ENCODE measurements at places on chromosomes 13 and 19.

GRCh38 chr13:83692800-83693199, 189.5 kb downstream of the SLITRK1 start:
- no peak for DNase-seq

GRCh38 chr19:46144756-46145155, 3.3 kb upstream of the IGFL2 start:
- no peak for DNase-seq

- no peak for DNase-seq
Observed at GRCh38 chr13:78035500-78035899, 116.9 kb upstream of the EDNRB start.

DNA sequence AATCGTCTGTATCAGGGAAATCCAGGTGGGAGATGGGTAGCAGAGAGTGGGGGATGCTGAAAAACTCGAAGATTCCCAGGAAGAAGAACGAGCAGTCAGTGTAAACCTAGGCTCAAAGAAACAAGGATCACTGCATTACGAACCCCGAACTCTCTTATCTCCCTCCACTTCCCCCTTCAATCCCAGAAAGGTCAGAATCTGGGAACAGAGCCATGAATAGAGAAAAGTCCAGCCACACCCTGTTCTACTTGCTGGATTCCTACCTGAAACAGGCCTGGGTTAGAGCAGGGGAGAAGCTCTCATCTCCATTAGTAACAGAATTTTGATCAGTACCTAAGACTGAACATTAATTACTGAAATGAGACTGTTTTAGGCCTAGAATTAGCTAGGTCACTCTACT, 24.4 kb downstream of the EPSTI1 start:
- DNase-seq = no peak

GRCh38 chr19:926589-927350, 935 bp downstream of the ARID3A start:
- DNase-seq = peak; percentile 53

GRCh38 chr19:18408053-18408476, 10.6 kb upstream of the LRRC25 start:
- DNase-seq = no peak

DNA sequence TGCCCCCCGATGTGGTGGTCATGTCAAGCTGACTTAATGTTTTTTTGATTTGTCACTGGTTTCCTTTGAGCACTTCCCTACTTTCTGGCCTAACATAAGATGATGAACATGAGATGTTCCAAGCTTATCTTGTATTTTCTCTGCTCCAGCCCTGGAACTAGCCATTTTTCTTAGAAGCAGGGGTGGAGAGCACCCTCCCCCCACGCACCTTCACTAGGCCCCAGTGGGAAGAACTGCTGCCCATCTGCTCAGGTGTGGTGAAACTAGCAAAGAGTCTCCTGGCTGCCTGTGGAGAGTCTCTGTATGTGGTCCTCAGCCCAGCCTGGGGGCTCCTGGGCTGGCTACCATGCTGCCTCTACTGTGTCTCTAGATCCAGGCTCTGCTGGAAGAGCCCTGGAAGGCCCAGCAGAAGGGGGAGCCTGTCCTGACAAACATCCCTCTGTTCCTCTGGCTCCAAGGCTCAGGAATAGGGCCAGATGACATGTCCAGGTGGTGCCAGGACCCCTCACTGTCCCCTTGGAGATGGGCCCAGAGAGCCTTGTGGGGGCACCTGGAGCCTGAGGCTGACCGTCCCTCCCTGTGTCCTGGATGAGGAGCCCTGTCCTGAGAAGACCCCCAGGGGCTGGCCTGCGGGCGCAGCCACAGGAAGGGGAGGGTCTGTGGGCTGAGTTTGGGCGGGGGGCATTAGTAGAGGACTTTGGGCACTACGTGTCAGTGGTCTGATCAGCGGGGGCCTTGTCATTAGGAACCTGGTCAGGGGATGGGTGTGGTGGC, 4.8 kb upstream of the ZNF14 start:
- DNase-seq = no peak

DNA sequence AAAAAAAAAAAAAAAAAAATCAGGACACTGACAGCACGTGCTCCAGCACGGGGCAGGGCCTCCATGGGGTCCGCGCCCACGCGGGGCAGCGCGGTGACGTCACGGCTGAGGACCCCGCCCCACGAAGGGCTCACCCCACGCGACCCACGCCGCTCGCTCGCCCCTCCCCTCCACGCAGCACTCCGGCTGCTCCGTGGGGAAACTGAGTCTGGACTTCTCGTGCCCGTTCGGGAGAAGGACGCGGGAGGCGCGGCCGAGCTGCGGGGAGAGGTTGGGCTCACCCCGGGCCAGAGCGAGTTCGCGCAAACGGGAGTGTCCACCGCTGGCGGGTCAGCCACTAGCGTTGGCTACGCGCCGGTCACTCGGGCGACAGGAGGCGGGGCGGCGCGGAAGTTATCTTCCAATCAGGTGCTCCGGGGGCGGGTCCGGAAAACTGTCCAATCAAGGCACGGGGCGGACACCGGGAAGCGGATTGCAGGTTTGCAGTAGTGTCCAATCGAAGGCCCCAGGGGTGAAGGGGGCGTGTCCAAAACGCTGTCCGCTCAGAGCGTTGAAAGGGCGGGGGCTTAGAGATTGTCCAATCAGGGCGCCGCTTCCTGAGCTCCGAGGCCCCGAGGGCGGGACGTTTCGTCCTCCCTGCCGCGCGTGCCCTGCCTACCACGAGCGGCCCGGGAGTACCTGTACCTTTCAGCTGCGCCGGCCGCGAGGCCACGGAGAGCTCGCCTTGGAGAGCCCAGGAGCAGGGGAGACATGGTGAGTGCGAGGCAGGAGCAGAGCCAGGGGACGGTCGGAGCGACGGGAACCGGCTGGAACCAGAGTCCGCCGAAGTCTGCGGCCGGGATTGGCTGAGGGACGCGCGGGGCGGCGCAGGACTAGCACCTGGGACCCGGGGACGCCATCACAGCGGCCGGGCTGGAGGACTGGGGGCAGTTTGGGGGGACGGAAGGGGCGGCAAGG, at the start of gene ZNF57:
TSS of gene ZNF57 (plus strand) at position 633 of the 957 bp plus-strand sequence. CDS start at position 751, 118 bp downstream.
- DNase-seq = peak; percentile 99

- DNase-seq = peak; percentile 72
Observed at GRCh38 chr19:17499648-17500446, 11.6 kb upstream of the PGLS start.

DNA sequence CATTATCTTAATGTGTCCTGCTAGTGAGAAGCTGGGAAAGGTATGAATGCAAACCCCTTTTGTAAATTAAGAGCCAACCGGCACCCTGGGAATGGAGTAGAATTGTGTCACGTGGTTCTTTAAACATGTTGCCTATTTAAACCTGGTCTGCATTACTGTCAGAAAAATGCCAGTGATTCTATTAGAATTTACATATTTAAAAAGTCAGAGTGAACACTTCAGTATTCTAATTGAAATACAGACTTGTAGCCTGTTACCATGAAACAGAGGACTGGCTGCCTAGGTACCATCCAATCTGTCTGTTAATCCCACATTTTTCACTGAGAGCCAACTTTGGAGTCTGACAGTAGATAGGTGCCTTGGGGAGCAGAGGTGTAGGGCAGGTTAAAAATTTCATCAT, 652.3 kb upstream of the ARGLU1 start:
- no peak for DNase-seq

DNA sequence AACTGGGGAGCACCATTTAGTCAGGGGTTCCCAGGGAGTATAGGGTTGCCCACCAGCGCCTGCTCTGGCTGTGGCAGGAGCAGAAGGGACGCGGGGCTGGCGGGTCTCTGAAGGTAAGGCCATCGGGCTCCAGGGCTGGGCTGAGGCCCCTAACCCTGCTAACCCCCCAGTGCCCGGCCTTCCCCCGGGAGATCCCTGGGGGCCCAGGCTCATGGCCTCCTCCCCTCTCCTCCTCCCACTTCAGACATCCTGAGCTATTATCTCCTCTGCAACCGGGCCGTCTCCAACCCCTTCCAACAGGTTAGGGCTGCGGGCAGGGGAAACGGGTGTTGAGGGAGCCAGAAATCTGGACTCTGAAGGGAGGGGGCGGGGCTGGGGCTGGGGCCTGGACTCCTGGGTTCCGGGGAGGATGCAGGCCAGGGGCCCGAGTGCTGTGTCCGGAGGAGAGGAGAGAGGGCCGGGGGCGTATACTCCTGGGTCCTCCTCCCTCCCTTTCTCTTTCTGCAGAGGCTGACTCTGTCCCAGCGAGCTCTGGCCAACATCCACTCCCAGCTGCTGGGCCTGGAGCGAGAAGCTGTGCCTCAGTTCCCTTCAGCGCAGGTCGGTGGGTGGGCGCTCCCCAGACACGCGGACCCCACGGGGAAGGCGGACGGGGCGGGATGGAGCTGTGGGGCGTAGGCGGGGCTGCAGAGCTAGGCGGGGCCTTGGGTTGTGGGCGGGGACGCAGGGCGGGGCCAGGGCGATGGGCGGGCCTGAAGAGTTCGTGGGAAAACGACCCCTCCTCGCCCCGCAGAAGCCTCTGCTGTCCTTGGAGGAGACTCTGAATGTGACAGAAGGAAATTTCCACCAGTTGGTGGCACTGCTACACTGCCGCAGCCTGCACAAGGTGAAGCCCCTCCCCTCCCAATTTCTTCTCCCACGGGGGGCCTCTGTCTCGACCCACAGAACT, 15.3 kb downstream of the TTYH1 start:
- peak; percentile 67 for DNase-seq

DNA sequence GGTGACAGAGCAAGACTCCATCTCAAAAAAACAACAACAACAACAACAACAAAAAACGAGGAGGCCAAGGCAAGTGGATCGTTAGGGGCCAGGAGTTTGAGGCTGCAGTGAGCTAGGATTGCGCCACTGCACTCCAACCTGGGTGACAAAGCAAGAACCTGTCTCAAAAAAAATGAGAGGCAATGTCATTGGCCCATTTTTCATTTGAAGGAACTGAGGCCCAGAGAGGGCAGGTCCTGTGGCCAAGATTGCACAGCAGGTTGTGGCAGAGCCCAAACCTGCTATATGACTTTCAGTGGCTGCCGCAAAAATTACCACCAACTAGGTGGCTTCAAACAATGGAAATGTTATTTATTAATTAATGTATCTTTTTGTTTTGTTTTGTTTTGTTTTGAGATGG, 5.5 kb downstream of the PIK3R2 start:
- DNase-seq = no peak

- peak; percentile 39 for DNase-seq
Observed at GRCh38 chr13:96089749-96090239, at the start of gene HS6ST3. HS6ST3 (plus strand) TSS chr13:96090107.

- no peak for DNase-seq
Observed at GRCh38 chr13:62687732-62688131, 1272.1 kb upstream of the PCDH20 start.

GRCh38 chr19:3671680-3672574, 28.3 kb downstream of the PIP5K1C start:
- DNase-seq = no peak

DNA sequence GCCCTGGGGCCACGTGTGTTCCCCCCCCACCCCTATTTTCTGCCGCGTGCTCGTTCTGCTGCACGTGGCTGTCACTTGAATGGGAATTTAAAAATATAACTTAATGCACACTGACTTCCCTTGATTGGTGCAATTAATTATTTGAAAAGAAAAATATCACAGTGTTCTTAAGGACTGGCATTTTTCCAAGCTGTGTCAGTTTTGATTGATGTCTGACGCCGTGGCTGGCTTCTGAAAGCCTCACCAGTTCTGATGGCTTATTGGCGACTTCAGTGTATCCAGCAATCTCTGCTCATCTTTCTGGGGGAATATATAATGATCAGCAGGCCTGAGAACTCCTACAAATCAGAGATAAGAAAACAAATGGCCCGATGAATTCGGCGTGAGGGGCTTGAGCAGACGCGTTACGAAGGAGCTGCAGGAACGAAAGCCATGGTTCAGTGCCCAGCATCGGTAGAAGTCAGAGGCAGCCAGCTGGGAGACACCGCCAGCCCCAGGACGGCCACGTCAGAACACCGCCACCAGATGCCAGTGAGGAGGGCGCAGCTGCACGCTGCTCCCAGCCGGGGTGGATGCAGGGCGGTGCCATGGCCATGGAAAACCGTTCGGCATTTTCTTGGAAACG, 111.2 kb downstream of the KDM4B start:
- DNase-seq = no peak

DNA sequence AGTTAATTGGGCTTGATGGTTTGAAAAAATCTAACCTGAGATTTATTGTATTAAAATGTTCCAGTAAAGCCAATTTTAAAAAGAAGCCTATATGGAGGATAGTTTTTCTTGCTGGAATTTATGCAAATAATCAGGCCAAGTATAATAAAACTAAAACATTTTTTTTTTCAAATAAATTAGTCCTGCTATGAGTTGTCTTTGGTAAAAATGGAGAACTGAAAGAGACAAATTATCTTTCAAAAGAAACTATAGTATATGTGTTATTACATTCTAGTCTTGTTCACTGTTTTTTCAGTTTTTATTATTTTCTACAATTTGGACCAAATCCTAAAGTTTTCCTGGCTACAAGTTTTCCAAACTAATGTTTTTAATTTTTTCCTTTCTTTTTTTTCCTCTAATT, 468.9 kb downstream of the UQCRFS1 start:
- DNase-seq = no peak

DNA sequence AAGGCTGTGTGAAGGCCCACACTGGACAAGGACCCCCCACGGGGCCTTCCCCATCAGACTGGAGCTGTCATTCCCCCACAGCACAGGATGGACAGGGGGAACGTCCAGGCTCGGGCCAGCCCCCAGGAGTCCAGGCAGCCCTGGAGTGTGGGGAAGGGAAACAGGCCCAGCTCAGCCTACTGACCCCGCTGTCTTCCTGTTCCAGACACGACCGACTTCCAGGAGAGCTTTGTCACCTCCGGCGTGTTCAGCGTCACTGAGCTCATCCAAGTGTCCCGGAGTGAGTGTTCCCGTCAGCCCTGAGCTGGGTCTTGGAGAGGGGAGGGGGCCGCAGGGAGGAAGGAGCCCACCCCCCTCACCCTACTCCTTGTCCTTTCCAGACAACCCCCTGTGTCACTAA, 47.0 kb downstream of the SMIM24 start:
- DNase-seq = no peak

GRCh38 chr13:83216479-83217245, 665.6 kb downstream of the SLITRK1 start:
- DNase-seq = peak; percentile 17

DNA sequence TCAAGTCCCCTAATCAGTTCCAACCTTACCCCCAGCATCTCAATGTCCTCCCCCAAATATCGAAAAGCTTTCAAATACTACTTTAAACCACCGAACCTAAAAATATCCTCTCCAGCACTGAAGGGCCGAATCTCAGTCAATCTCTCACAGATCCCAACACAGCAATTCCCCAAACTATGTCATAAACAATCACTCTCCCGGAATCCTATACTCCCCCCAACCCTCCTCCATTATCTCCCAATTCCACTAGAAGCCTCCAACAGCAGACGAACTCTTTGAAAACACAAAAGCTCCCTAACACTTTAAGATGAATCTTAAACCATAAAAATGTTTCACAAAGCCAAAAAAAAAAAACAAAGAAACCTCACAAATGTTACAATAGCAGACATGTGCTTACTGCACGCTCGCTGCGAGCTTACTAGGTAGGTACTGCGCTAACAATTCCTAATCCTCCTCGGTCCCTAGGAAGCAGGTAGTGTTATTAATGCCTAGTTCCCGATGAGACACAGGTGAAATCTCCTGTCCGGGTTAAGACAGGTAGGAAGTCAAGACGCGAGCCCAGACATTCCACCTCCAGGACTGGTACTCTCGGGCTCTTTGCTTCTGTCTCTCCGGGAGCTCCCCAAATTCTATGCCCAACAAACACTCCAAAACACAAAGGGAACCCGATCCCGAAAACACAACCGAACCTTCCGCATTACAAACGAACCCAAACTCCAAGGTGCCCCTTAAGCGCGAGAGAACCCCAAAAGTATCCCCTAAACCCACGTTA, 14.2 kb downstream of the FBXO46 start:
- peak; percentile 40 for DNase-seq

GRCh38 chr13:112893207-112893569, 75.8 kb upstream of the MCF2L start:
- DNase-seq = no peak

- peak; percentile 45 for DNase-seq
Observed at GRCh38 chr13:108924134-108924533, 294.7 kb downstream of the MYO16 start.

- peak; percentile 10 for DNase-seq
Observed at GRCh38 chr19:51407511-51408131, 9.8 kb downstream of the SIGLEC10 start.
